ENCODE measurements at places on chromosomes 4 and X.
A peak's percentile ranks its signal among the peaks of the same experiment; 100 is the strongest.

DNA sequence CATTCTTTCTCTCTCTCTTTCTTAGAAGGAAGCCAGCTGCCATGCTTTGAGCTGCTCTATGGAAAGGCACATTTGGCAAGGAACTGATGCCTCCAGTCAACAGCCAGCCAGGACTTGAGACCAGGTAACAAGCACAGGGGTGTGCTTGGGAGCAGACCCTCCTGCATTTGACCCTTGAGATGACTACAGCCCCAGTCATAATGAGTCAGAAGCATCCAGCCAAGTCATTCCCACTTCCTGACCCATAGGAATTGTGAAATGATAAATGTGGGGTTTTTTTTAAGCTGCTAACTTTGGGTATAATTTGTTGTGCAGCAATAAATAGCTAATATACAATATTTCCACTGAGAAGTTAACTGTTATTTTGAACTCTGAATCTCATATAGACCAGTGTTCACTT is 446.9 kb downstream of the GRXCR1 start:
- no peak for DNase-seq

DNA sequence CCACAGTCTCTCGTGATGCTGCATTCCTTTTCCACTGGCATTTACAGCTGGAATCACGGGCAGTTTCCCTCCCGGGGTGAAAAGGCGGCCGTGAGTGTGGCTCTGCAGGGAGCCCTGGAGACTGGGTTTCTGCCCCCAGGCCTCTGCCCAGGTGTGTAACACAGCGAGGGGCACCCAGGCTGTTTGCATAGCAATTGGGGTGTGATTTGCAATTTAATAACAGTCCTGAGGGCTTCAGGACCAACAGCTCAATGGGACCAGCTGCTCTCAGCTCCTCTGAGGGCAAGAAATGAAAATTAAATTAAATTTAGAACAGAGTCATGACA is 99.0 kb upstream of the SHOX start:
- DNase-seq: no peak

DNA sequence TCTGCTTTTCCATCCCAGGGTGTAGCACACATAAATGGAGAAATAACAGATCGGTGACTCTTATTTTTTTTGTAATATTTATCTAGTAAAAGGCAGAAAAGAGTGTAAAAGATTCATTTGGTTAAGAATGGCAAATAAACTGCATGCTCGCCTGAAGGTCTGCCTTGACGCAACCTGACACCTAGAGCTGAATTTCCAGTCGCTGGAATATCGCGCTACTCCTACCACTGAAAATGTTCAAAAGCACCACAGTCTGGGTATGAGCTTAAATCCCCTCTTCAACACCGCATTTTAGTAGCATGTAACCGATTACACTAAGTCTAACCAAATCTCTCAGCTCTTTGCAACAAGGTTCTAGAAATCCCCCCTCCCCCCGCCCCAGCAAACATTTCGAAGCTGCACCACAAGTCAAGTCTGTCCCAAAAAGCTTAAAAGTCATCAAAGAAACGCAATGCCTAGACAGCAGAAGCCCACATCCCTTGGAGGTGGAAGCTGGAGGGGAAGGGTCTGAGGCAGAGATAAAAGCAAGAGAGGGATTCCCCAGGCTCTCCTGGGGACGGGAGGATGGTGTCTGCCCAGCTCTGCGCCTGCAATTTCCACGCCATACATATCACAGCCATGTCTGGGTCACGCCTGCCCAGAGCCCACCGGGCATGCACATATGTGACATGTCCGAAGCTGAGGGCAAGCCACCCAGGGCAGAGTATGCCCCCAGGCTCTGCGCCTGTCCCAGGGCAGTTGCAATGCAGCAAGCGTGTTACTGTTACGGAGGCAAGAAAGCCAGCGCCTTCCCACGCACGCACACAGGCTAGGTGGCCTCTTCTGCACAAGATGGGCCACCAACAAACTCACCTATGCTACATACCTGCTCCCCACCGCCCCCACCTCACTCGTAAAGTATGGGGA is 1.4 kb downstream of the FGF13 start:
- no peak for DNase-seq

DNA sequence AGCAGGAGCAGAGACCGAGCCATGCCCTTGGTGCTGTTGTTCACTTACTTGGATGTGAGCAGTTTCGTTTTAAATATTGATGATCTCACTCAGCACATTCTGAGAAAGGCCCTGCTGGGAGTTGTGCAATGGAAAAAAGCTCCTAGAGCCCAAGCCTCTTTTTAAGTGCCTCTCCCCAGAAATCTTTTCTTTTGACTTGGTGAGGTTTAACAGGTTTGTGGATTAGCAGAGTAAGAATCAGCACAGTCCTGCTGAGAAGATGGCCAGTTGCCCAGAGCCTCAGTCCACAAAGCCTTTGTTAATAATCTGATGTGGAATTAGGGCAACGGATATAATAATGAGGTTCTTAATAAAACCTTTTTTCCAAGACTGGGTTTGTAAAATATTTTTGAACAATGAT is 157.5 kb upstream of the ATP6AP2 start:
- no peak for DNase-seq

DNA sequence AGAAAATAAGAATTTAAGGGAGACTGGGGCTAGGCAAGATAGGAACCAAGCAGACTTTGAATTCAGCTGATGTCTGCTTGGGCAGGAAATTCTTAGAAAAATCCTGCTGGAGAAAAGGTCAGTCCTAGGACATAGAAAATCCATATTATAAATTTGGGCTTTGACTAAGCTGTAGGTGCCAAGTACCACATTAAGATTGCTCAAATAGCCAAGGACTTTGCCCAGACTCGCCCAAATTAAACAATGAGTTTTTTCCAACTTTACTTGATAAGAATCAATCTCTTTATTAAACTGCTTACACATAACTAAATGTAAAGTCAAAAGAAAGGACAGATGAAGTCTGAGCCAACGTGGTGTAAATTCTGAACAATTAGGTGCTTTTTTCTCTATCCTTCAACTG is 95.4 kb downstream of the FUNDC1 start:
- DNase-seq: no peak

GRCh38 chrX:32966821-32967355 is 244.5 kb downstream of the DMD start:
- peak; percentile 49 for DNase-seq

GRCh38 chrX:51395810-51396728 is 63.4 kb downstream of the NUDT10 start:
- no peak for DNase-seq

GRCh38 chr4:70192895-70193294 is 2.6 kb upstream of the ODAM start:
- no peak for DNase-seq

DNA sequence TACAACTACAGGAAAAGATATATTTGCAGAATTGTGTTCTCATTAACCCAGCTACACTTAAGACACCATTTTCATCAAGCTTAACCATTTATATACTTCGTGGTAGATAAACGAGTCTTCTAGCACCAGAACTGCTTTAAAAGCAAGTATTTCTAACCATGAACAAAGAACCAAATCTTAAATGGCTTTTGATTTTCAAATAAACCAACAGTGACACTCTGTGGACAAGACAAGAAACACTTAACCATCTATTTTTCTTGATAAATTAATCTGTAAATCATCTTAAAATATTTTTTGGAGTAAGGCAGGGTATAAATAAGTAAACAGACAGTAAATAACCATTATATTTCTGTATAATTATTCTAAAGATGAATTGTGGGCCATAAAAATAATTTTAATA is 10.2 kb downstream of the BEND2 start:
- DNase-seq: no peak

DNA sequence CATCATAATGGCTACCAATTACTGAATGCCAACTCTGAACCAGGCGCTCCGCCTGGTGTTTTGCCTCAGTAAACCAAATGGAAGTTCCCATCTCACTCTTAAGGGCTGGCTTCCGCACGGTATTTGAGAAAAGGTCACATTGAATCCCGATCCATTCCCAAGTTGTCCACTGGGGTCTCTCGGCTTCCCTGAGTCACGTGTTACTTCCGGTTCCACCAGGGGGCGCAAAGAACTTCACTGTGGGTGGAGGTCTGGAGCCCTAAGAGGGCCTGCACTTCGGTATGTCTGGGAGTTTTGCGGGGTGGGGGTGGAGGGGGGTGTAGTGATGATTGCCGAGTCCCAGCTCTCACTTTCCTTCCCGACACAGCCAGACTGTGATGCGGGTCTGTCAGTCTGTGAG is 13.4 kb upstream of the NHS start:
- no peak for DNase-seq

GRCh38 chr4:108443585-108443984 is 176.8 kb upstream of the RPL34 start:
- DNase-seq: no peak

- no peak for DNase-seq
Measured at GRCh38 chrX:96563646-96564045, 121.0 kb upstream of the DIAPH2 start.

DNA sequence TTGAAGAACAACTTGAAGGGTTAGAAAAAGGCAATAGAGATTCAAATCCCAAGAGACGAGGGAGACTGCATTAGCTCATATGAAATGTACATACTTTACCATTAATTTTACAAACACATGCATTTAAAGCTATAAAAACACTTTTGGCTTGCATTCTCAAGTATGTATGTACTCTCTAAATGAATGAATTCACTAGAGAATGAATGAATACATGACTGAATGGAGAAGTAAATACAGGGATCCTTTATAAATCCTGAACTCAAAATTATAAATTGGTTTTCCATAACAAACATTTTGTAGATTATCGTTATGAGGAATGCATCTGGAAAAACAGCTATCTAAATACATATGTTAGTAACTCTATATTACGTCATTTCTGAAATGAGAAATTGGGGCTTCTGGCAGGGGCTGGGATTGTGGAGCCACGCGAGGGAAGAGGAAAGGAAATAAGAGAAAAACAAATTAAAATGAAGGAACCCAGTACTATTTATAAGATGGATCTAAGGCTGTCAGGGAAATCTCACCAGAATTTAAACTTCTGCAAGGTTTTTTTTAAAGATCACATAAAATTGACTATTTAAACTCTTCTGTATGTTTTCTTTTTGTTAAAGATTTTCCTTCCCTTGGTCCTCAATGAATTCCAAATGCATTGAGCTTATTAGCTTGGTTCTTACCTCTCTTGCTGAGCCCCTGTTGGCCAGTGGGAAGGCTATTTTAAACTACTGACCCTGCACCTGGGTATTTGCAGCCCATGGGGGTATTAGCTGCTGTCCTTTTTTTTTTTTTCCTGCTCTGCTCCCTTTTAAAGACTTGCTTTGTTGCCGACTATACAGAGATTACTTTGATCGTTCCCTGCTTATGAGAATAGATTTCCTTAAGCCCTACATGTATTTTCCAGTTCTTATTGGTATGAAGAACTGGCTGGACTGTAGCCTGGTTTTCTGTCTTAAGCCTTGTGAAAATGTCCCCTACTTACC is 207.8 kb downstream of the ADGRL3 start:
- DNase-seq: peak; percentile 31

DNA sequence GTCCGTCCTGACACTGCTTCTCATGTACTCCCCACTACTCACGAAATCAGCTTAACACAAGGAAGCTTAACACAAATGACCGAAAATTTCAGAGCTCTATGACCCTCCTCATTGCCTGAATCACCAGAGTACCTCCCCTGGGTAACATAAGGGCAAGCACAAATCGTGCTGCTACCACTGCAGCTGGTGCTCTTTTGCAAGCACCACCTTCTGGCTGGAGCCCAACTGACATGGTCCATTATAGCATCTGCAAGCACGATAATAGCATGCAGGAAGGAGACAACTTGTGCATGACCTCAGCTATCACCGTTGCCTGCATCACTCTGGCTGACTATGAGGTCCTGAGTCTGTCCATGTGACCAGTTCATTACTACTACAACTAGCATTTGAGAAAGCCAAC is 308.0 kb downstream of the TEX13C start:
- no peak for DNase-seq

DNA sequence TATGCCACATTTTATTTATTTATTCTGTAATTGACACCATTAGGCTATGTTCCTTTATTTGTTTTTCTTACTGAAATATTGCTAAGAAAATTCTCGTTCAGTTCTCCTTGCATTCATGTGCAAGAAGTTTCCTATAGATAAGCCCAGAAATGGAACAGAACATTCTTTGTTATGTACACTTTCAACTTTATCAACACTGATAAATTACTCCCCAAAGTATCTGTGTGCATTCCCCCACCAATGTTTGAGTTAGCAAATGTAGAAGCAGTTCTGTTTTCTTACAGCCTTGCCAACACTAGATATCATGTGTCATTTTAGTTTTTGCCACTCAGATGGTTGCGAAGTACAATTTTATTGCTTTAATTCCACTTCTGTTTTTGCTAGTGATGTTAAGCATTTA is 166.4 kb upstream of the NPY2R start:
- no peak for DNase-seq

DNA sequence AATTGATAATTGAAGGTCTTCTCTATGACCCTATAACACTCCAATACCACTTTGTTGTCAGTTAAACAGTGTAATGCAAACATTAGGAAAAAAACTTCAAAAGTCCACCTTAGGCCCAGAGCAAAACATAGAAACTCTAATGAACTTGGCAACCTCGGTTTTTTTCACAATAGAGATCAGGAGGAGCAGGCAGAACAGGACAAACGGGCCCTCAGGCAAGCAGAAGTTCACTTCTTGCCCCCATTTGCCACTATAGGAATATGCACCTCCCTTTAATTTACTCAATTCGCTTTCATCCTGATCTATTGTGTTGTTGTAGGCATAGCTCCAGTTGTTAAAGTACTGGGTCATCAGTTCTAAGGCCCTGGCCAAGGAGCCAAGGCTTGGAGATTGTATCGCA is 18.2 kb downstream of the ACOX3 start:
- no peak for DNase-seq

DNA sequence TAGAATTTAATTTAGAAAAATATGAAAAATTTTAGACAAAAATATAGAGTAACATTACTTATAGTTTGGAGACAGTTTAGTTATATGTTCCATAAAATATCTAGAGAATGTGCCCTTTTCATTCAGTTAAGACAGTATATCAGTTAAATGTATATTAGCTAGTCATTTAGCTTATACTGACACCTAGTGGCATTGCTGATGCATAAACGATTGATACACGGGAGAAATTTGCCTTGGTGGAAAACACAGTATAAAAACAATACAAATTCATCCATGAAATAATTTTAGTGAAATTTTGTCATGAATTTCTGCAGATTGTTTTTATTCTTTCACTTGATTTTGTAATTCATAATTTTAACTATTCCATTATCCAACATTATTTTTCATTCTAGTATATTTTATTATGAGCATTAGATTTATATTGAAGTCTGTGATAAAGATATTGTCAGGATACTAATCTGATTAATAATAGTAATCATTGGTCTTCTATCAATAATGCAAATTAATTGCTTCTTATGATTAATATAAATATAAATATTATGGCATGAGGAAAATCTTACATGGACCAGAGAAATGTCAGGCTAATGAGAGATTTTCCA is 219.0 kb downstream of the TLL1 start:
- DNase-seq: peak; percentile 30

DNA sequence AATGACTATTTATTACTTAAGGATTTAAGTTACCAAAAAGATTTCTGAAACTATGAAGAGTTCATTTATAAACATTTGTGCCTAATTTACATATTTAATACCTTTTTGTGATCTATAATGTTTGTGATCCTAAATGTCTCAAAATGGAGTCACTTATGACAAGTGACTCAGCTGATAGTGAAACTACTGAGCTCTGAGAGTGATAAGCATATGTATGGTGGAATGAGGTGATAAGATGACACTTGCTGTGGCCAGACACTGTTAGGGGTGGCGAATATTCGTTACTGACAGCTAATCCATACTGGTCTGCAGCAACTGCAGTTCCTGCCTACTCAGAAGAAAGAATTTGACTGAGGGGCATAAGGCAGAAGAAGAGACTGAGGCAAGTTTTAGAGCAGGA is 5.5 kb upstream of the NXF3 start:
- DNase-seq: no peak
